Activated T-cell treated with anti-CD3 and anti-CD28 coated beads, Interleukin-2, amount 50 U/mL, for 24 hours (primary cell): ENCODE measurements at places on chromosomes 11 and 22.

DNA sequence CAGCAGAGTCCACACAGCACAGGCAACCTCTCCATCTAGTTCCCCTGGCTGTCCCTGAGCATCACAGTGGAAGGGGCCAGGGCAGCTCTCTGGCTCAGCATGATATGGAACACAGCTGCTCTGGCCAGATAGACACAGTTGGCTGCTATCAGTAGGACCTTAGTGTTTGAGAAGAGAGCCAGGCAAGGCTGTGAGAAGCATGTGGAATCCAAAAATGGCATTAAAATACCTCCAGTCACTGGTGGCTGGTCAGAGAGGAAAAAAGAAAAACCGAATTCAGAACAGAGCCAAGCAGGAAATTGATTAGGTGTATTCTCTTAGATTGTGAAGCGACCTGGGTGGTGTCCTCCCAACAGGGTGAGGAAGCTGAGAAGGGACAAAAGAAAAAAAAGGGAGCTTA lies 27.9 kb downstream of the SERPINH1 start:
- DNase-seq, result no peak

DNA sequence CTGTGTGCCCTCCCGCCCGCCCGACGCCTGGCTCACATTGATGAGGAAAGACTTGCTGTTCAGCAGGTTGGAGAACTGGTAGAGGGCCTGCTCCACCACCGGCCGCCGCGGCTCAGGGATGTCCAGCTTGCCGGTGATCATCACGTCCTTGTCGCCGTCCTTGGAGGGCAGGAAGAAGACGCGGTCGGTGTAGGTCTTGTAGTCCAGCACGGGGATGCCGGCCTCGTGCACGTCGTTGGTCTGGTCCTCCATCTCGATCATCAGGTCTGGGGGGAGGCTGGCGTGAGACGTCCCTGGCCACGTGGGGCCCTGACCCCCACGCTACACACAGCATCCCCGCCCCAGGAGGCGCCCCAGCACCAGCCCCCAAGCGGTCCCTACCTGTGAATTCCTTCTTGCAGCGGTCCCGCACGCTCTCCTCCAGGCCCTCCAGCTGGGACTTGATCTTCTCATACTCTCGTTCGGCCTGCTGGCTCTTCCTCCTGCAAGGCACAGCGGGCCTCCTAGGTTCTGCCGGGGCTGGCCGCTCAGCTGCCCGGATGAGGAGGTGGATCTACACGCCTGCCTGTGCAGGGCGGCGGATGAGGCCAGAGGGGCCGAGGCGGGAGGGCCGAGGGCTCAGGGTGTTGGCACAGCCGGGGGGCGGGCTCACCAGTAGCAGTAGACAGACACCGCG lies 10.7 kb upstream of the MAPK11 start:
- no peak for DNase-seq

GRCh38 chr11:2434506-2435255 lies 9.6 kb downstream of the TRPM5 start:
- DNase-seq, result no peak

DNA sequence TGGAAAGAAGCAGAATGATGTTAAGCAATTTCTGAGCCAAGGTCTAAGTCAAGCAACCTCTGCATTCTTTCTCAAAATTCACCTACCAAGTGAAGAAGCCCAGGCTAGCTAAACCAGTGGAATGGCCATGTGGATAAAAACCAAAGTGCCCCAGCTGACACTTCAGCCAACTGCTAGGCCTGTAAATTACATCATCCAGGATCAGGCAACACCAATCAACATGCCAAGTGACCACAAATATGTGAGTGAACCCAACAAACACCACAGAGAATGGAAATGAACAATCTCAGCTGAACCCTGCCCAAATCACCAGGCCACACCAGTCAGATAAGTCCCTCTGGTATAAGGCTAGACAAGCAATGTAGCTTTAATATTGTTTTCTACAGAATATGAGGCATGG lies 25.1 kb upstream of the FJX1 start:
- no peak for DNase-seq

- no peak for DNase-seq
Observed at GRCh38 chr11:44832452-44832851, 105.7 kb downstream of the TSPAN18 start.

DNA sequence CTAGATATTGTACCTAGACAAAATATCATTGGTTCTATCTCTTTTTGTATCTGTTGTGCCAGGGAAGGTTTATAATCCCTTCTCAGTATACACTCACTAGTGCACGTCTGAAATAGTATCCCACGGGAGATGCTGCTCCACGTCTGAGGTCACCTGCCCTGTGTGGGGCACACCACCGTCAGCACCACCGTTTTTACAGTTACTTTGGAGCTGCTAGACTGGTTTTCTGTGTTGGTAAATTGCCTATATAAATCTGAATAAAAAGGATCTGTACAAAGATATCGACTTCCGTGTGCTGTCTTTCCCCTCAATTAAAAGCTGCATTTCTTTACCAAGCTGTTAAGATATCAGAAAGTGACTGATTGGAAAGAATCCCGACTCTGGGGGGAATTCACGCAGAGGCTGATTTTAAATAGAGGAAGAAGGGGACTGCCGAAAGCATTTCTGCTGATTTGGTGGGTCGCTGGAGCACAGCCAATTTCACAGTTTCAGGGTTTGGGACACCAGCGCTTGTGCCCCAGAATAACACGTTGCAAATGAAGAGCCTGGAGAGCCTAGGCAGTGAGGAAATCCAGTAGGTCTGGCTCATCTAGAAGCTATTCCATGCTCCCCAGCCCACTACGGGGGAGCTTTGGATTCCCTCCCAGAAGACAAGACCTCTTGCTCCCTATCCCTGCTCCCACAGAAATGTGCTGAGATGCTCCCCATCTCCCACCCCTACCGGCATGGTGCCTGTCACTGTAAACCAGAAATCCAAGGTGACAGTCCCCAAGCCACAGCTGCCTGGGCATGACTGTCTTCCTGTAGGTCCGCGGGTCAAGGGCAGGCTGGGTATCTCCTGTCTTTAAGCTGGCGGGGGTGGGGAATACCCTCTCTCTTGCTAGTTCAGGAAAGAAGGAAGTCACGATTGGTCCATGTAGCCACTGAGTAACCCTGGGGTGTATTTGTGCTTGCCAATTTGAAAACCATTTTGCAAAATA lies 12.7 kb upstream of the MYO18B start:
- no peak for DNase-seq

DNA sequence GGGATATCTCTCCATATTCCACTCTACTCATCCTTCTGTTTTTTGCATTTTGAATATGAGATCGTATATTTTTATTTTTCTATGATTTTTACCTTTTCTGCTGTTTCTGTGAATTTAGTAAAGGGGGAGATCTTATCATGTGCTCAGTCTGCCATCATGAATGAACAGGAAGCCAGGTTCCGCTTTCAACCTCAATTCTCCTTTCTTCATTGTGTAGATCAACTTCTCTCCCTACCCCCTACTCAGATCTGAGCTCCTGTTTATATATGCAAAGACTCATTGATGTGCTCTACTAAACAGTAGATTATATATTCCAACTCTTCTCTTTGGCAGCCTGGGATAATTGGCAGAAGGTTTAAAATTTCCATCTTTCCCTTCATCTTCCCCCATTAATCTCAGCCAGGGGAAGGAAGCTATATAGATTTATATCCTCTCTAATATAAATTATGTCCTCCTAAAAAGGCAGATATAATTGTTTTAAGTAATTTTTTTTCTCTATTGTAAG lies 336.7 kb upstream of the PLET1 start:
- DNase-seq, result no peak

DNA sequence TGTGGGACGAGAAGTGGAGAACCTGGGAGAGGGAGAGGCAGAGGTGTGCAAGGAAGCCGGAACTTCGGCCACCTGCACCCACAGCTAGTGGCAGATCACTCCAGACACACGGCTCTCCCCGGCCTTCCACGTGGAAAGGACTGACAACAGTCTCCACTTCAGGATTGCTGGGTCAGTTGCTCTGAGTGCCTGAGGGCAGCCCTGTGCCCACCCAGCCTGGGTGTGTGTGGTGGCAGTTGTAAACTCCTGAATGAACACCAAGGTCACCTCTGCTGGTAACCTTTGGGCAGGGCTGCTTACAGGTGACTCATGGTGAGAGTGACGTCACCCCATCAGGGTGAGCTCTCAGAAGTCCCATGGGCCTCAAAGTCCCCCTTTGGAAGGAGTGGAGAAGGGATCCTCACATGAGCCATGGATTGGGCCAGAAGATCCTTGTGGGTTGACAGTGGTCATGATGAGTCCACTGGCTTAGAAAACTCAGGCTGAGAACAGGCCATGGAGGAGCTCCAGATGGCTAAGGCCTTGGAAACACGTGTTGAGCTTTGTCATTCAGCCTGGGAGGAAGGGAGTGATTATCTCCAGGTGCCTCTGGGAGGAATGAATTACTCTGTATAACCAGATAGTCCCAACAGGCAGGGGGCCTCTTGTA lies 71.3 kb downstream of the BCR start:
- DNase-seq, result no peak

- no peak for DNase-seq
Observed at GRCh38 chr11:119790476-119790875, 61.5 kb upstream of the NECTIN1 start.
